Activated CD4-positive, alpha-beta T cell treated with anti-CD3 and anti-CD28 coated beads for 36 hours (primary cell): ENCODE measurements at places on chromosomes 13 and 19. TPM values are rescaled to one million over a fixed set of nuclear protein-coding genes. Genes with fewer than 3 reads are reported as not detected.
A peak's percentile ranks its signal among the peaks of the same experiment; 100 is the strongest.

DNA sequence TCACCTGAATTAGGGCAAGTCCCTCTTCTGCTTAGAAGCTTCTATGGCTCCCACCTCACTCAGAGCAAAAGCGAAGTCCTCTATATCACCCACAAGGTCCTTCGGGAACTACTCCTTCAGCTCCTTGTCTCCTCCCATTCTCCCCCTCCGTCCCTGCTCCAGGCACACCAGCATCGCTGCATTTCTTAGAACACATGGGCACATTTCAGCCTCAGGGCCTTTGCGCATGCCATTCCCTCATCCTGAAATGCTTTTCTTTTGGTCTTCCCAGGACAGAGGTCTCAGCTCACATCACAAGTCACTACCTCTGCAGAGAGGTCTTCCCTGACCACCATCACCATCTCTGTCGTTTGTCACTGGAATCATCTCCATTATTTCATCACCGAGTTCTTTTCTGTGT is 4.0 kb downstream of the S1PR5 start:
- DNase-seq: no peak

DNA sequence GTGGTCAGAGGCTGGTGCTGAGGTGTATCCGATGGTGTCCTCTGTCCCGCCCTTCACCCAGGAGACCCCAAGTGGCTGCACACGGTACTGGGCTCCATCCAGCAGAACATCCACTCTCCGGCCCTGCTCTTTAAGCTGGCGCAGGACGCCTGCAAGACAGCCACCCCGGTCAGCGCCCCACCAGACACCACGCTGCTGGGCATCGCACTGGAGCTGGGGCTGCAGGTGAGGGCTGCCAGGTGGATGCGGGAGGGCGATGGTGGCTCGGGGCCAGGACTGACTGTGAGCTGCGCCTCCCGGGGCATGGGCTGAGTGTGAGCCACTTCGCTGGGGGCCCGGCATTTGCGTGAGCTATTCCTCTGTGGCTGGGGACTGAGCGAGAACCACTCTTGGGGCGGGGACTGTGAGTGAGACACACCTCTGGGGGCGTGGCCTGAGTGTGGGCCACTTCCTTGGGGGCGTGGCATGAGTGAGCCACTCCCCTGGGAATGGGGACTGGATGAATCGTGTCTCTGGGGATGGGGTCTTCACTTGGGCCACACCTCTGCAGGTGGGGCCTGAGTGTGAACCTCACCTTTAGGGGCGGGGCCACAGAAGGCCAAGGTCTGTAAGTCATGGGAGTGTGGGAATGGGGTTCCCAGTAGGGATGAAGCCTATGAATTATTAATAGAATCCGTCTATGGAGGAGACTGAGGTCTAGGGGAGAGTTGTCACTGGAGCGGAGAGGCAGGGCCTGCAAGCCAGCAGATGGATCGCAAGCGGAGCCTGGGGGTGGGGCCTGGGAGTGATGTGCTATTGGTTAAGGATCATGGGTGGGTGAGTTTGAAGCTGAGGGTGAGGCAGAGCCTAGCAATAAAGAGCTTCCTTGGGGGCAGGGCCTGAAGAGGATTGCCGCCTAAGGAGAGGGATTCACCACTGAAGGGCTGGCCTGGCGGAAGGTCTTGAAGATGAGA is 30.5 kb downstream of the ZSWIM4 start:
- DNase-seq: peak; percentile 48

GRCh38 chr13:48436661-48437288 is 23.9 kb upstream of the LPAR6 start:
- DNase-seq: no peak

DNA sequence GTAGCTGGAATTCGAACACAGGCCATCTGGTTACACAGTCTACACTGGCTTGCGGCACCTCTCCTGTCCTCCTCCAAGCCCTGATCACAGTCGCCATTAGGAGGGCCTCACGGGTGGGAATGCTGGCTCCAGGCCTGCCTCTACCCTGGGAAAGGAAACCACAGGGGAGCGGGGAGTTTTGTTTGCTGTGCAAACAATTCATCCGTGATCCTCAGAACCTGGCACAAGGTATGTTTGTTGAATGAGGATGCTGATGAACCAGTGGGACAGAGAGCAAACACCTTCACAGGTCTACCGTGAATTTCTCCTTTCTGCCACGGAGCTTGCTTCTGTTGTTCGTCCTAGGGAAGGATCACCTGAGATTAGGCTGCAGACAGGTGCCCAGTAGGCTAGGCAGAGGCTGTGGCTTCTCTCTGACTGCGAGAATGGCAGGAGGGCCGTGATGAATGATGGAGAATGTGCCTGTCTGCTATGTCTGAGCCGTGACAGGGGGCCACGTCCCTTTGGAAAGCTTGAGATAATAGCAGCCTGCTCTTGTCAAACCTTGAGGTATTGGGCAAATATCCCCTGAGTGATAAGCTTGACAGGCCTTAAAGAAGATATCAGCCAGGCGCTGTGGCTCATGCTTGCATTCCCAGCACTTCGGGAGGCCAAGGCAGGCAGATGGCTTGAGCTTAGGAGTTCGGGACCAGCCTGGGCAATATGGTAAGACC is 36.7 kb downstream of the PIN1 start:
- no peak for DNase-seq

DNA sequence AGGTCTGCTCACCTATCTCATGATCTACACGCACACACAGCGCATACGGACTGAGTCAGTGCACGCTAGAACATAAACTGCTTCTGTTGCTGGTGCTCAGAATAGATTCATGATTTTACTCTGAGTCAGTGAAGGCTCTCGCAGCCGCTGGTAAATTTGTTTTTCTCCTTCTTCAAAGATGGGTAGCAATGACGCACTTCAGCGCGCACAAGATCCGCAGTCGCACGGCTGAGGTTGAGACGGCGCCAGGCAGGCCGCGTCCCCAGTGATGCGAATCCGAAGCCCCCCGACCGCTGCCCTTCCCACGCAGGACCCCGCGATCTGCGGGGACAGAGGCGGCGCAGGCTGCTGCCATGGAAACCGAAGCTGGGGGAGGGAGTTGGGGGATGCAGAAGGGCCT is 103.7 kb upstream of the USP29 start:
- DNase-seq: no peak

- DNase-seq: no peak
These were observed 560 bp downstream of the TMEM86B start for GRCh38 chr19:55228015-55228391.

- no peak for DNase-seq
These were observed 30.6 kb downstream of the NLRP13 start for GRCh38 chr19:55901369-55902079.

Gene ELAVL3
- 0.09 TPM for total RNA-seq
